ENCODE measurements at places on chromosomes 6 and 20.

DNA sequence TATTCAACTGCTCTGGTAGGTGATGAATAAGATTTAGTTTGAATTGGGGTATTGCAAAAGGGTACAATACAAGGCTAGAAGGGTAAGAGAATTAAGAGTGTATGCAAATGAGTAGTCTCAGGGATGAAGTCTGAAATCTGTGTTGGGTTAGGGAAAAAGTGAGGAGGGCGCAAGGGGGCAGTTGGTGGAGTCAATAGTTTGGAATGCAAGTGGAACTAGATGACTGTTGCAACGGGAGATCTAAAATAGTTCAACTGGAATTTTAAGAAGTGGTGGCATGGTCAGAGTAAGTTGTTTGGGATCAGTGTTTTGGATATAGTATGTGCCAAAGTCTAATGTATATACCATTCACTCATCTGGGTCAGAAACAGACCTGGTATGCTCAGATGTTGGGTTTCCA lies 329.6 kb downstream of the GJA1 start:
- DNase-seq: no peak

DNA sequence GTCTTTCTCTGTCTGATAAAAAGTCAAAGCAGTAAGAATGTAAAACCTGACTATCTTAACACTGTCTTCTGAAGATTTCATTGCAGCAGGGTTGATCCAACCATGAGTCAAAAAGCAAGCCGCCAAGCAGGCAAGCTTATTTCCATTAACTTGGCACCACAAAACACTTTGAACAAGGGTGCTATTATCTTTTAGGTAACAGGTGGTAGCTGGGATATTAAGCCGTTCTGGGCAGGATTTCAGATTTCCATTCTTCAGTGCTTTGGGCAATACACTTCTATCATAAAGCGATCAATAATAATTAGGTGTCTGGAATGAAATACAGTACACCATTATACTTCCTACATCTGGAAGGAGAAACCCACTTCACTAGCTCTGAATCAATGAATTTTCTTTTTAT lies 181.9 kb downstream of the TBC1D7 start:
- no peak for DNase-seq

DNA sequence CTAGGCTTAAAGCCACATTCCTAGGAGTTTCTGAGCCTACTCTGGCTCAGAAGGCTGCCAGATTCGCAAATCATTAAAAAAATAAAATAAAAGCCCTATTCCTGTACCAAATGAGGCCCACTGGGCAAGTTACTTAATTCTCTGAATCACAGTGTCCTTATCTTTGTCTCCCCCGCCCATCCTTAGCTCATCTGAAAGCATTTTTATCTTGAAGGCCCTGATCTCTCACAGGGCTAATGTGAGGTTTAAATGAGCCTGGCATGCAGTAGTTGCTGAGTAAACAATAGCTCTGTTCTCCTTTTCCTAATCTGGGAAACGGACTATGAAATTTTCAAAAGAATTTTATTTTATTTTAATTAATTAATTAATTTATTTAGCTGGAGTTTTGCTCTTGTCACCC lies 2.1 kb upstream of the ZBTB12 start:
- no peak for DNase-seq

DNA sequence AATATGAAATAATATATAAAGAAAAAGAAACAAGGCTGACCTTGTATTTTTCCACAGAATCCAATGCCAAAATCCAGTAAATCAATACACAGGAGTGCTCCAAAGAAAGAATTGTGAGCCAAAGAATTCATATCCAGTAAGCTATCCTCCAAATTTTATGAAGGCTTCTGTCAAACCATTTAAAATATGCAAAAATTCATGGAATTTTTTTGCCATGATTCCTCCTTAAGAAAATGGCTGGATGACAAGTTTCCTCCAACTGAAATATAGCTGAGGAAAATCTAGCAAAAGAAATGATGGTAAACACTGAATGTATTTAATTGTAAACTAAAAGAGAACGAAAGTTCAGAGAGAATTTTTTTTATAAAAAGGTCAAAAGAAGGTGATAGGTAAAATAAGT lies 290.3 kb downstream of the UBE3D start:
- DNase-seq: no peak

- DNase-seq: no peak
Measured at GRCh38 chr20:14208956-14209355, 128.5 kb downstream of the FLRT3 start.

GRCh38 chr6:3751077-3751729 lies at the start of gene PXDC1:
PXDC1 (minus strand) TSS chr6:3751713; CDS start chr6:3751531, 182 bp downstream.
- peak; percentile 34 for DNase-seq

- no peak for DNase-seq
Measured at GRCh38 chr6:108633436-108633835, 72.7 kb downstream of the FOXO3 start.

GRCh38 chr6:82436740-82437139 lies 73.1 kb downstream of the TPBG start:
- no peak for DNase-seq

DNA sequence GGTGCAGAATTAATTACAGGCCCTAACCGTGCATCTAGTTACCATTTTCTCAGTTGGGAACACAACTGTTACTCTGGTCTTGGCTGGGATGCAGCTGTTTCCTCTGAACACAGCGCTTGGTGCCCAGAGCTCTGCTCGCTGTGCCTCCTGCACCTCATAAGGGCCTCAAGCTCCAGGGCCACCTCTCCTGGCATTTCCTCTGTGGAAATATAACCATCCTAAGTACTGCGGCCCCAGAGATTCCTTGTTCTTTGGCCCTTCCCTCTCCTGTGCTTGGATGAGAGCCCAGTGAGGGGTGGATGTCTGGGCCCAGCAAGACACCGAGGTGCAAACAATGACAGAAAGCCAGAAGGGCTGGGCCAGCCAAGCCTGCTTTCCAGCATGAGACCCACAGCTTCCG lies 169.9 kb upstream of the CST7 start:
- DNase-seq: no peak

GRCh38 chr6:158406736-158407135 lies 94.5 kb downstream of the TULP4 start:
- no peak for DNase-seq

GRCh38 chr6:34096814-34097213 lies 49.1 kb downstream of the GRM4 start:
- no peak for DNase-seq

- no peak for DNase-seq
Measured at GRCh38 chr6:130928158-130928912, 101.1 kb downstream of the SMLR1 start.

- DNase-seq: no peak
Measured at GRCh38 chr20:34791289-34792020, 34.0 kb downstream of the NCOA6 start.

GRCh38 chr6:39226639-39227329 lies 2.5 kb downstream of the KCNK5 start:
- no peak for DNase-seq

DNA sequence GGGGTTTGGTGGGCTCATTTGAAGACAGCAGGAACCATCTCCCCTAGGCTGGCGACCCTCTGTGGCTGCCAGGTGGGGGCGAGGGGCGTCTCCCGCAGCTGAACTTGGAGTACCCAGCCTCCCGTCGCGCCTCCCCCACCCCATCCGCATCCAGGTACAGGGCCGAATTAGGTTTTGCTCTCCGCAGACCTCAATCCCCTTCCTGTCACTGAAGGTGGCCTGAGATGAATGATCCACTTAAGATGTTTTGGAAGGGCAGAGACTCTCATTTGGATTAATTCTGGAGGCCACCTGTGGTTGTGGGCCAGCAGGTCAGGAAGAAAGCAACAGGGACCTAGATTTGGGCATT lies 493 bp downstream of the CD83 start:
- no peak for DNase-seq

DNA sequence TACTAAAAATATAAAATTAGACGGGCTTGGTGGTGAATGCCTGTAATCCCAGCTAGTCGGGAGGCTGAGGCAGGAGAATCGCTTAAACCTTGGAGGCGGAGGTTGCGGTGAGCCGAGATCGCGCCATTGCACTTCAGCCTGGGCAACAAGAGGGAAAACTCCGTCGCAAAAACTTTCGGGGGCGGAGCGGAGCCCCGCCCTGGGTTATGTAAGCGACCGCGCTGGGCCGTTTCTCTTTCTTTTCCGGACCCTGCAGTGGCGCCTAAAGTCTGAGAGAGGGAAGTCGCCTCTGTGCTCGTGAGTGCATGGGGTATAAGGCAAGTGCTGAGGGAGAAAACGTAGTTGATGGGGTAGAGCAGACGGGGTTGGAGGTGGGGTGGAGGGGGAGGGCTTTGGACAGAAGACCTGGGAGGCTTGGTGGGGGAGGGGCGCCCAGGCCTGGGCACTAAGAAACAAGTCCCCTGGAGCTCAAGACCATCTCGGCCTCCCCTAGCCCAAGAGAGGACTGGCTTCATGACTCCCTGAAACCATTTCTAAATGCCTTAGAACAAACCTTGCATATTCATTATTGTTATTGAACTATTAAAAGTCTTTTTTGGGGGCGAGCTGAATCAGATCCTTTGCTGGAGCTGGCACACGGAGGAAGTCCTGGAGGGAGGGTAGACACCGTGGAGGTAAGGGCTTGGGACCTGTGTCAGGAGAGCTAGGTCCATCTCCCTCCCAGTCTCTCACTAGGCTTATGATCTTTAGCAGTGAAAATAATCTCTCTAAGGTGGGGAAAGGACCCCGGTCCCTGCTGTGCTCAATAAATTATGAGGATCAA lies 2.7 kb upstream of the MICA start:
- no peak for DNase-seq

- DNase-seq: no peak
Measured at GRCh38 chr20:44028868-44029847, 114.5 kb downstream of the TOX2 start.

DNA sequence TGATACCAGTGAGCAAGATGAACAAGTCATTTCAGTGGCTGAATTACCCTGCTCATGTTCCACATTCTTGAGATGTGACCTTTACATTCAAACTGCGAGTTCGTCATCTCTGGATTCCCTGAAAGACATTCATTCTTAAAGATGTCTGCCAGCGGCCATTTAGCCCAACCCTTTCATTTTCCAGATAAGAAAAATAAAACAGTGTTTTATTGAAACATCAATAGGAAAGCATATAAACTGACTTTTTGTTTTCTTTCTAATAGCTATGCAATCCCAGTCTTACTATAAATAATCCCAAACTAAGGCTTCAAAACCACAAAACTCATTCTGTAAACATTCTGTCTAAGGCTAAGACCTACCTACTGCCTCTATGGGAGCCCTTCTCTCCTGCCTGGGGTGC lies 134.0 kb downstream of the SAMD5 start:
- DNase-seq: no peak

GRCh38 chr20:25865715-25866656 lies 169.3 kb upstream of the ZNF337 start:
- DNase-seq: no peak

GRCh38 chr6:109595998-109596397 lies 95.0 kb downstream of the AK9 start:
- no peak for DNase-seq

DNA sequence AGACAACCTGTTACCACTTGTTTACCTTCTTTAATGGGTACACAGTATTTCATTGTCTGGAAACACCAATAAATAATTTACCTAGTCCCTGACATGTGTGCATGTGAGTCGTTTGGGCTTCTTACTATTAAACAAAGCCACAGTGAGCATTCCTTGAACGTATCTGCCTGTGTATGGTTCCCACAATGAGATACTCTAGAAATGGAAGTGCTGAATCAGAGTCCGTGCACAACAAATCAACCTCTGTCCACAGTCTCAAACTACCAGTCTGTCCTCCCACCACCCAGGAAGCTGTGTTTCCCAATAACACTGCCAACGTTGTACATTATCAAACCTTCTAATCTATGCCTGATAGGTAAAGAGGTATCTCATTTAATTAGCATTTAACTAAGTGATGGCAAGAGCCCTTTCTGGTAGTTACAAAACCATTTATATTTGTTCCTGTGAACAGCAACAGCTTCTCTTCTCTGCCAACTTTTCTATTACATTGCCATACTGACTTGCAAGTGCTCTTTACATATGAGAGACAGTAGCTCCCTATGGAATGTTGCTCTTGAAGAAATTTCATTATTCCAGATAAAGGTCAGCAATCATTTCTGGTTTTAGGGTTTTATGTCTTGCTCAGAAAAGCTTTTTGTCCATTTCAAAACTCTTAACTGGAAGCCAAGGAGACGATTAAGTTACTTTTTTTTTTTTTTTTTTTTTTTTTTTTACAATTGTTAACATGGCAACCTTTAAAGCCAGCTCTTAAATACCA lies 14.7 kb downstream of the JAG1 start:
- no peak for DNase-seq

DNA sequence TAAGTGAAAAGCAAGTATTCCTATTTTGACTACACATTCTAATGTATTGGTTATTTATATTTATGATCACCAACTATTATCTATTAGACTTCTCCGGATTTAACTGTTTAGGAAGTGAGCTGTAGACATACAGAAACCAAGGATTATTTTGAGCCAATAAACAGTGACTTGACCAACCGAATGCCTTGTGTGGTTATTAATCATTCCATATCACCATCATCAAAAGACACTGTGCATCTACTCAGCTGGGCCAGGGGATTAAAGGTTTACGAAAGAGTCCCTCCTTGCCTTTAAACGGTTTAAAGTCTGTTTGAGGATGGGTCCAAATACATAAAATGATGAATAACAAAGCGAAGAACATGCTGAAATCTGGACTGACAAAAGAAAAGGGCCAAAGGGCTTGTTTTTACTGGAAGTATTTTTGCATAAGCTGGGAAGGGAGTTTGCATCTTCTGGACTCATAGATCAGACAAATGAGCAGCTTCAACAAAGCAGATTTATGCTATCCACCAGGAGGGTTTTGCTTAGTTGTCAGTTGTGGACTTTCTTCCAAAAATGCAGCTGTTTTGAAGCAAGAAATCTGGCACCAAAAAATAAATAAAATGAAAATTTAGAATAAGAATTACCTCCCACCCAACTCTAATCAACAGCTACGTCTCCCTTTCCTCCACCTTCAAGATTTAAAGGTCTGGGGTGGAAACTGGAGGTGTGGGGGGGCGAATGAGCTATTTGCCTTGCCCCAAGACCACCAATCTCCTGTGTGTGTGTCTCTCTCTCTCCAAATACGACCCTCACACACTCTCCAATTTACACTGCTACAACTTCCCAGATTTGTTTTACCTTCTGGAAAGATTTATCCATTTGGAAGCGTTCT lies 33.6 kb upstream of the ID4 start:
- DNase-seq: no peak

GRCh38 chr6:82862543-82862942 lies 203.1 kb downstream of the UBE3D start:
- DNase-seq: no peak

- no peak for DNase-seq
Measured at GRCh38 chr20:13396022-13396421, 174.9 kb downstream of the ISM1 start.

- no peak for DNase-seq
Measured at GRCh38 chr6:15329197-15329671, 83.4 kb downstream of the JARID2 start.
